ENCODE measurements at places on chromosomes 3 and 15.
A peak's percentile ranks its signal among the peaks of the same experiment; 100 is the strongest.

GRCh38 chr3:44950275-44950734 lies 25.7 kb downstream of the ZDHHC3 start:
- DNase-seq = no peak

DNA sequence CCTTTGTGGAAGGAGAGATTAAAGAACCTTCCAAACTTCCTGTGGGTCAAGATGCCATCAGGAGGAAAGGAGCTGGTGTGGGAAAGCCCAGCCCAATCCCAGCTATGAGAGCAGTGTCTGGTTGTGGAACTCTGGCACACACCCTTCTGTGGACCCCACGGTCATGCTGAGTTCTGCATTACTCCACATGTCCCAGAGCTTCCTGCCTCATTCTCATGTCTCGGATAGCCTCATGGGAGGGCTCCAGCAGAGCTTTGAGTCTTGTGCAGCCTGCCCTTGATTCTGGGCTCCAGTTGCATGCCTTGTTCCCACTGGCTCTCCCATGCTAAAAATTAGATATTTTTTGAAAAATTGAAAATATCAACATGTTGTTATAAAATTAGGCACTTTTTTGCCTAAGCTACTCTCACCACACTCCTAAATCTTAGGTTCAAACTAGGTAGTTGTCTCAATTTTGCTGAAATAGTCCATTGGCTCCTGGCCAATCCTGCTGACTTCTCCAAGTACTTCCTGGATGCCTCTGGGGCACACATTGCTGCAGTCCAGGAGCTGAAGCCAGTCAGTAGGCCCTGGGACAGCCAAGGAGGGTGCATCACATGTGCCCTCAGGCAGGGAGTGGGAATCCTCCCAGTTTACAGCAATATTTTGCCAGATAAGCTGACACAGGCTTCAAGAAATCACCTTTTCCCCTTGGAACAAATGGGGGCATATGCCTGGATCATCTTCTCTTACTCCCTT lies 144.3 kb downstream of the EEFSEC start:
- DNase-seq = no peak

DNA sequence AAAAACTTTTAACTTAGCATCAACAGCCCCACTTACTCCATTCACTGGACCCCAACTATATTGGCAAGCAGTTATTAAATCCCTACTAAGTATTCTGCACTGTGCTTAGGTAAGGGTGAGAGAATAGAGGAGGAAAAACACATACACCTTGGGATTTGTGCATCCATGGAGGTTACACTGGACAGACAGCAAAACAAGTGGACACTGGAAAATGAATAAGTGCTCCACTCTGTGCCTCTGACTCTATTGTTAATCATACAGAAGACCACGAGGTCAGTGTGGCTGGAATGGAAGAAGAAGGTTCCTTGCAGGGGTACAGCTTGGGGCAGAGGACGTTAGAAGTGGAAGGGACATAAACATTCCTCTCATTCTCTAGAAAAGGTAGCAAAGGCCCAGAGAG lies 3.2 kb downstream of the ADCY5 start:
- DNase-seq = no peak

GRCh38 chr3:24405057-24405456 lies 89.6 kb downstream of the THRB start:
- no peak for DNase-seq

DNA sequence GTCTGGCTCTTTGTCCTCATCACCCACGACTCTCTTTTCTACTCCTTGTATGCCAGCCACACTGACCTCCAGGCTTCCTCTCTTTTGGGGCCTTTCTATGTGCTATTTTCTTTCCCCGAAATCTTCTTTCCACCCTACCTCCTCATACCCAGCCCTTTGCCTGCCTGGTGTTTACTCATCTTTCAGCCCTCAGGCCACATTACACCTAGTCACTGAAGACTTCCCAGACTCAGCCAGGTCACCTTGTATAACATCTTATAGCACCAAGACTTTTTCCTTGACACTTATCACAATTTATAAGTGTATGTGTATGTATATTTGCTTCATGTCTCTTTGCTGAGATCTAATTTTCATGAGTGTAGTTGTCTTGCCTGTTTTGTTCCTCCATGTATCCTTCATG lies 396.4 kb downstream of the NLGN1 start:
- no peak for DNase-seq

DNA sequence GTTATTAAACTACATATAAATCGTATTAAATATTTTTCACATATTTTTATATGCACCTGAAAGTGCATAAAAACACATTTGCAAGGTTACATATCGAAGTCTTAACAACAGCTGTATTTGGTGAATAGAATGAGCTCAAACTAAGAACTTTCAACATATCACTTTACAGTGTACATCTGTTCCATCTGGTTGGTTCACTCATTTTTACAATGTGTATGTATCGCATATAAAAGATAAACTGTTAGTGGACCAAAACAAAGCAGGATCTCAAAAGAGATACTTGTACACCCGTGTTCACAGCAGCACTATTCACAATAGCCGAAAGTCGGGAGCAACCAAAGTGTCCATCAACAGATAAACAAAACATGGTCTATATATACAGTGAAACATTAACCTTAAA lies 55.8 kb downstream of the TBL1XR1 start:
- no peak for DNase-seq

GRCh38 chr15:54829821-54830220 lies 366.9 kb downstream of the RSL24D1 start:
- DNase-seq = no peak

GRCh38 chr3:99522147-99522546 lies 116.2 kb upstream of the COL8A1 start:
- DNase-seq = no peak

- no peak for DNase-seq
These were observed 5.4 kb downstream of the H1-8 start for GRCh38 chr3:129548104-129548965.

DNA sequence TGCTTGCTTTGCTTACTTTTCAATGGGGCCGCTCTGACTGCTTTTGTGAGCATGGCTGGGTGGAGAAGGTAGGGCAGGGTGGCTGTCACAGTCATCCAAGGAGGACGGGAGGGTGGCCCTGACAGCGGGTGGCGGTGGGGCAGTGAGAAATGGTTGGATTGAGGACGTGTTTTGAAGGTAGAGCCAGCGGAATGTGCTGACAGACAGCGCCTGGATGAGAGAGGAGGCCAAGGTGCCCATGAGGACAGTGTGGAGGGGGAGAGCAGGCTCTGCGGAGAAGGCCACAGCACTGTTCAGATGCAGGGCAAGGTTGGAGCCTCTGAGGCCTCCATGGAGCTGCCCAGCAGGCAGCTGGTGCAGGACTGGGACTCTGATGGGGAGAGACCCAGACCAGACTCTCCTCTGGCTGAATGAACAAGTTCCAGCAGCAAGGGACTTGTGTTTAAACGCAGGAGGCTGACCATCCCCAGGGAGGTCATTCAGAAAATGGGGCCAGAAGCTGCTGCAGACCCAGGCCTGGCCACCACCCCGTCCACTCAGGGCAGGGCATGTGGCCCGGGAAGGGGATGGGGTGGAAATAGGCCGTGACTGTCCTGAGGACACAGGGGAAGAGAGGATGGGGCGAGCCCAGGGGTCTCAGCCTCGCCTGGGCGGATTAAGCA lies 120.3 kb upstream of the PRR20G start:
- DNase-seq = no peak

DNA sequence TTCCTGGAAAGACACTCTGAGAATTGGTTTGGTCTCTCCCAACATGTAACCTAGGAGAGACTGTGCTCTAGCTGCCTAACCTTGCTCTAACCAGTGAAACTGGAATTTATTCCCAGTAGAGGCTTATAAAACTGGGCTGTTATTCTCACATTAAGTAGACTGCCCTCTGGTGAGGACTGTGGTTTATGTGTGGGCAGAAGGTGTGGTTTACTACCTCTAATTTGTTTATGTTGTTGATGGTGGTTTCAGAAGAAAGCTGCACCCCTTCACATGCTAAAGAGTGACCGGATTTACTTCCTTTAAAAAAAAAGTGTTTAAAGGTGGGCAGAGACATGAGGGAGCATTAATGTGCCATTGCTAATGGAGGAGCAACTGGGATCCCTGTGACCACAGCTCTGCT lies 273.2 kb downstream of the MECOM start:
- DNase-seq = no peak

DNA sequence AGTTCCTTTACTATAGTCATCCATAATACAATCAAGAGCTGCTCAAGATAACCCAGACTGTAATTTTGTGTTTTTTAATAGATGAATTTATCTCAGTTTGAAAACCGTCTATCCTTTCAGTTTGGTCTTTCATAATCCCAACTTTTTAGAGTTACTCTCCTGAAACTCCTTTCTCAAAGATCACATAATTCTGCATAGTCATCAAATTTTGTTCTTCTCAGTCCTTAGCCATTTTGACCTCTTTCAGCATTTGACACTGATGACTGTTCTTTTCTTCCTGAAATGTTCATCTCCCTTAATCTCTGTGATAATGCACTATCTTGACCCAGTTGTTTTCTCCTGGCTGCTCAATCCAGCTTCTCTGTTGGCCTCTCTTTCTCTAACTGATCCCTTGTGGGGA lies 47.5 kb upstream of the RAD51 start:
- DNase-seq = no peak

GRCh38 chr3:143081844-143082778 lies 37.5 kb upstream of the CHST2 start:
- DNase-seq = no peak

GRCh38 chr15:27235681-27236080 lies 264.7 kb downstream of the GABRG3 start:
- no peak for DNase-seq

- DNase-seq = no peak
These were observed 174.5 kb upstream of the LRIG1 start for GRCh38 chr3:66675366-66675765.

DNA sequence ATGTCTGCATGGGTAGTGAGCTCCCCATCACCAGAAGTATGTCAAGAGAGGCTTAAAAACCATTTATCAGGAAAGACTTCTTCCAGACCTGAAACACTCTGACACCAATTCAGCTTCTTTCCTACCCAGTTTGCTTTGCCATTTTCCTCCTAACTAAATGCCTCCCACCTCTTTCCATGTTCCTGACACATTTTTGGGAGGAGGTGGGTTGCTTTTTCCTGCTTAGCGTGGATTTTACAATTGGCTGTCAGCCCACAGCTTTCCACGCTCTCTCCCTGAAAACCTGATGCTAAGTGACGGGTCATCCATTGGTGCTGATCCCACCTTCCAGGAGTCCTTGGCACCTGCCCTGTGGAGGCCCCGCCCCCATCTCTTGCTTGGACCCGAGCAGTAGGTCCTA lies 264.9 kb upstream of the ST8SIA2 start:
- DNase-seq = no peak

DNA sequence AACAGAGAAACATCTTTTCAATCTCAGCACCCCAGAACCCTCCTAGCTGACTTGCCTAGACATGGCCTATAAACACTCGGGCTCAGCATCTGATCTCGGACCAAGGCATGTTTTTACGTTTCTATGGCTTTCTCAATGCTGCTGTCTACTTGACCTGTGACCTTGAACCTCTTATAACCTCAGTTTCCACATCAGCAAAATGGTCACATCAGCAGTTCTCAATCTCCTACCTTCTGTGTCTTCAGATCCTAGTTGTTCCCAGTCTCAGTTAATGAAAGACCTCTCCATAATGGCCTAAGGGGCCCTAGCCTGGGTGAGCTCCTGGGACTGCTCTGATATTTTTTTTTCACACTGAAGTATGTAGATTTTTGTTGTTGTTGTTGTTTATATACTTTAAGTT lies 39.6 kb downstream of the SSUH2 start:
- DNase-seq = no peak

DNA sequence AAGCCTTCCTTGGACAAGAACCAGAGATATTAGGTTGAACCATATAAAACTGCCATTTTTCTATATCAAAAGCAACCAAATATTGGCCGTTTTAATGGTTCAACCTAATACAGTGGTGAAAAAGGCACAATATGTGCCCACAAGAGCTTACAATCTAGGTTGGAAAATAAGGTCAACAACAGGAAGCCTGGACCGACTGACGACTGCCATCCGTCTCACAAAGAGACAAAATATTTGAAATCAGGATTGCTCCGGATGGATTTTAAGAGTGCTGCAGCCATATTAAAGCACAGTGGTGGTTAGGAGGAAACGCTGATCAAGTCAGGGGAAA lies 1.4 kb downstream of the AHSG start:
- no peak for DNase-seq

DNA sequence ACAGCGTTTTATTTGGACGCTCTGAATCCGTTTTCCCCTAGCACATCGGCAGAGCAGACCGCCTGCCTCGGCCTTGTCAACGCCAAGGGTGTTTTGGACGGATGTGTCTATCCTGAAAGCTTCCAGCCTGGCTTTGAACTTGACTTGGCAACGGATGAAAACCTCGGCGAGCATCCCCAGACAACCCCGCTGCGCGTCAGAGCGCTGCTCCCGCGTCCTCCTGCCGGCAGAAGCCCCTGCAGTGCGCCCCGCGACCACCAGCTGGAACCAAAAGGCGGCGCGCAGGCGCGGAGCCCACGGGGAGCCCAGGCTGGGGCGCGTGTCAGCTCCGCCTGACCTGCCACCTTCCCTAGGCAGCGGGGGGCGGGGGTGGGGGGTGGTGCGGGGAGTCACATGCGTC lies 26.2 kb upstream of the ARL8B start:
- peak; percentile 68 for DNase-seq

- peak; percentile 34 for DNase-seq
These were observed 55.7 kb downstream of the SYNPR start for GRCh38 chr3:63333815-63334214.

DNA sequence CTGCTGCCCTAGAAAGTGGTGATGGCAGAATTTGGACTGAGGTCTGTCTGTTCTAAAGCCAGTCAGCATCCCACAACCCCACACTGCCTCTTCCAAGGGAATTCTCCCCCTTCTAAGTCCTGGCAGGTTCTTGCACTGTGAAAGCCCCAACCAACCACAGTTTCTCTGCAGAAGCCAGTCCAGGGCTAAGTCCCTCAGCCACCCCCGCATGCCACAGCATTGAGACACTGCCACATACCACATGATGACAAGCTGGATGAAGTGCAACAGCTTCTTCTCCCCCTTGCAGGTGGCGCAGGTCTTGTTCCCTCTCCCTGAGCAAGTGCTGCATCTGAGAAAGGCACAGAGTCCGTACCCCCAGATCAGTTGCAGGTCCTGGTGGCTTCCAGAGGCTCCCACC lies 18.6 kb downstream of the SSUH2 start:
- DNase-seq = no peak

DNA sequence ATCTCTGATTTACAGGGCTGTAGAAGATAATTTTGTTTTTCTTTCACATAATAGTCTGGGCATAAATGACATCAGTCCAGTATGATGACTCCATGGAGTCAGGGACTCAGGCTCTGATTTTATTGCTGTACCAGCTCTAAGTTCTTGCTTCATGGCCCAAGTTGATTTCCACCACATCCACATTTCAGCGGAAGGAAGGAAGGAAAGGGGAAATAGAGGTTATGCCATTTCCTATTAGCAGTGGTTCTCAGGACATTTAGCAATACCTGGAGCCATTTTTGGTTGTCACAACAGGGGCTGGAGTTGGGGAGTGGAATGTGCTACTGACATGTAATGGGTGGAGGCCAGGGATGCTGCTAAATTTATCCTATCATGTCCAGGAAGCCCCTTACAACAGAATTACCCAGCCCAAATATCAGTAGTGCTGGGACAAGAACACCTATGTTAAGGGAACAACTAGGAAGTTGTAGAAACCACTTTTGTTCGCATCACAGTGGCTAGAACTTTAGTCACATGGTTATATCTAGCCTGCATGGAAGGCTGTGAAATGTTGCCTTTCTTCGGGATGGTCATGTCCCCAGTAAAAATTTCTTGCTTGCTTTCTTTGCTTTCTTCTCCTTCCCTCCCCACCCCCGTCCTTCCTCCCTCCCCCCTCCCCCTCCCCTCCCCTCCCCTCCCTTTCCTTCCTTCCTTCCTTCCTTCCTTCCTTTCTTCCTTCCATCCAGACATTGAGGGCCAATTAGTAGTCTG lies 42.1 kb downstream of the OXSR1 start:
- no peak for DNase-seq

- DNase-seq = no peak
These were observed 8.0 kb downstream of the A4GNT start for GRCh38 chr3:138124188-138124587.
